Stimulated activated CD4-positive, alpha-beta T cell treated with anti-CD3 and anti-CD28 coated beads, Interleukin-12 subunit alpha, Interleukin-12 subunit beta, amount 100 ng/mL, for 24 hours (primary cell): ENCODE measurements at places on chromosomes 2 and 18.

DNA sequence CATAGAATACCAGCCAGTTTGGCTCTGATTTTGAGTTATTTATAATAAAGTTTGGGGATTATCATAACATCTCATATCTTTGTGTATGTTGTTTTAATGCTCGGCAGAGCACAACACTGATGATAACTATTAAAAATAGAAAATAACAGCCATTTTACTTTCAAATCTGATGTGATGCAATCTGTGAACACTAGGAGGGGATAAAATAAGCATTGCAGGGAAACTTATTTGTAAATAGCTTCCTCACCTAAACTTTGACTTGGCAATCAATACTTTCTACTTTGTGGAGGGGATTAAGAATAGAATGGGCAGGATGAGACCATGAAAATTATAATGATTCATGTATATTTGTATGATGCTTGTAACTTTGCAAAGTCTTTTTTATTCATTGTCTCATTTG is 54.4 kb downstream of the USP14 start:
- DNase-seq, result no peak

- DNase-seq, result no peak
These were observed 1.6 kb upstream of the ALKAL2 start for GRCh38 chr2:289362-290089.

GRCh38 chr2:70984576-70985282 is 6.3 kb downstream of the ANKRD53 start:
- DNase-seq, result peak; percentile 59

GRCh38 chr2:37795938-37796337 is 124.5 kb upstream of the CDC42EP3 start:
- DNase-seq, result no peak

DNA sequence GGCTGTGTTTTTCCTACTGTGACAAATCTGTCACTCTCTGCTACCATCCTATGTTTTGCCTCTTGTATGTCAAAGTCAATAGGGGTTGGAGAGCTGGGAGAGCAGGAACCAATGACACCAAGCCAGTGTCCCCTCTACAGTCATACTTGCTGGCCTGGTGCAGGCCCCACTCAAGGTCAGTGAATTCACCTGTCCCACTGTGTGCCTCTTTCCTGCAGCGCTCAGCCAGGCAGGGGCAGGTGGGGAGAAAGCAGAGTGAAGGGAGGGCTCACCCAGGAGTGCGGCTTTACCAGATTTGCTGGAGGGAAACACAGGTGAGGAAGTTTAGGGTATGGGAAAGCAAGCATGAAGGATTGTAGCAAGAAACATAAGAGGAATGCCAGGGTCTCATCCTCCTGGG is 114.5 kb downstream of the GYPC start:
- DNase-seq, result no peak

DNA sequence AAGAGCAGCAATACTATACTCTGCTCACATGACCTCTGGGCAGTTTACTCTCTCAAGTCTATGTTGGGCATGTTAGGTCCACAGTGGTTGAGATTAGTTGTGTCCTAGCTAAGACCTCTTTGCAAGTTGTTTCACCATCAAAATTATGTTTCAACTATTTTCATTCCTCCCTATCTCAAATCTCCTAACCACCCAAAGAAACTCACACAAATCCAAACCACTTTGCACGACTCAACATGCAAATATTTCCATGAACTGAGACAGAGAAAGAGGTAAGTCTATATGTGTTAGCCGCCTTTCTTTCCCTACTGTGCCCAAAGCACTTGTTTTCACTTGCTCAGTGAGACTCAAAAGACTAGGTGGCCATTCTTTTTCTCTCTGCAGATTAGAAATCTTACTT is 546.8 kb downstream of the TNS1 start:
- DNase-seq, result no peak
